ENCODE measurements at places on chromosomes 12 and 14.
A peak's percentile ranks its signal among the peaks of the same experiment; 100 is the strongest.

- DNase-seq, result no peak
Observed at GRCh38 chr14:57371013-57371412, 19.4 kb upstream of the NAA30 start.

- DNase-seq, result no peak
Observed at GRCh38 chr14:101761881-101762529, 496 bp downstream of the PPP2R5C start.

DNA sequence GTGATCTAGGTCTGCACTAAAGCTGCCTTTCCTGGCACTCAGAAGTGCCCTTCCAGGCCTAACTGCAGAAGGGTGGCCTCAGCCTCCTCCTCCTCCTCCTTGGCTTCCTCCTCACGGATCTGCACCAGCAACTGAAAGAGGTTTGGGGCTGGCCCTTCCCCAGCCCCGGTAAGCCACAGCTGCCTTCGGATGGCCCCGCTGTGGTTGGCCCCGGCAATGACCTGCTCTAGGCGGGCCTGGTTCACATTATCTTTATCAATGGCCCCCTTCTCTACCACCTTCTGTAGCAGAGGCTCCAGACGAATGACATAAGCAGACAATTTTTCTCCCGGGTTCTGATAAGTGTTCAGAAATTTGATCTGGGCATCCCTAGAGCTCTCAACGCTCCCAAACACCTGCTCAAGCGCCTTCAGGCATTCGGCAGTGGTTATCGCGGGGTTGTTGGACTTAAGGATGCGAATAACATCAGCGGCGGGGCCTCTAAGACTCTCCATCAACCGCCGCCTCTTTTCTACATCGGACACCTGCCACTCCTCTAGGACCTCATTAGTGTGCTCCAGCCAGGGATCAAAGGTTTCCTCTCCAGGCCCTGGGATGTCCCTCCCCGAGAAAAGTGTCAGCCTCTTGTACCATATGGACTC, 1.5 kb downstream of the PNMA1 start:
- no peak for DNase-seq

DNA sequence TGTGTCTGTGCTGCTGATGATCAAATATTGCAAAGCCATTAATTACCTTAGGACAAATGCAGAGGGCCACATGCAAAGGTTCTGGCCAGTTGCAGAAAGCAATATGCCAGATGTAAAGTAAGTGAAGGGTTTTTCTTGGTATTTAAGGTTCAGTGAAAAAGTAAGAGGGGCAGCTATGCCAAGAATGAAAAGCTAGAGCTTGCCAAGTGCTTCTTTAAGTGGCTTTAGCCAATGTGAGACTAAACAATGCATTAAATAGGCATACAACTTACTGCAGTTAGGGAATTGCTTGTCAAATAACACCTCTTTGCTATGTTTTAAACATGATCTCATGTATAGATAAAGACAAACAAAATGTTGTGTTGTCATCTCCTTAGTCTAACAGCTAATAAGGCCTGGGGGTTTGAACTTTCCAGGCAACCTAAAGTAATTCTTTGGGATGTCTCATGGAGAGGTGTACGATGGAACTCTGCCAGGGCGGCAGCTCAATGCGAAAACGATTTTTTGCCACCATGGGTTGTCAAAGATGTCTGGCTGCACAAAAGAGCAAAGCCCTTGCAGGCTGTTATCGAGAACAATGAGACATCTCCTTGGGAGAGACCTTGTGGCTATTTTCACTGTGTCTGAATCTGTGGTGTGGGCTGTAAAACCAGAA, 12.0 kb downstream of the IGF1 start:
- no peak for DNase-seq

- DNase-seq, result peak; percentile 71
Observed at GRCh38 chr14:58331111-58331510, 32.8 kb downstream of the ARID4A start.

GRCh38 chr12:104687823-104688573, 231.2 kb downstream of the CHST11 start:
- no peak for DNase-seq

DNA sequence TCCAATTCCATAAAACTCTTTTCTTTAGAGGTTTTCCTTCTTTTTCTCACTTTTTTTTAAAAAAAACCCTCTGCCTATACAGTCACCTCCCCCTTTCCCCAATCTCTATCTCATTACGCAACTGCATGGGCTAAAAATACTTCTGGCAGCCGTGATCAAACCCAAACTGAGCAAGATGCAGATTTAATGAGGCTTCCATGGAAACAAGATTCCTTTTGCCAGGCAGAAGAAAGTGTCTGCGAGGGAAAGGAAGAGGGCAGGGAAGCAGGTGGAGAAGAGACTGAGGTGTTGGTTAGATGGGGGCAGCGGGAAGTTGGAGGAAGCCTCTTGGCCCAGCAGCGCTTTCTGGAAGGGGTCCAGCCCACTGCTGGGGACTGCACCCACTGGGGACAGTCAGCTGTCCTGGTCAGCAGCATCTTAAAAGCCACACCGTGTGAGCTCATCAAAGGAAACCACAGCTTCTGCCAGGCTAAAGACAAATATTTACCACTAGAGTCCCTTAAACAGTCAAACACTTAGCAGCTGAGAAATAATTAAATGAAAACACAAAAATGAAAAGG, 90.4 kb downstream of the SLC8A3 start:
- no peak for DNase-seq

DNA sequence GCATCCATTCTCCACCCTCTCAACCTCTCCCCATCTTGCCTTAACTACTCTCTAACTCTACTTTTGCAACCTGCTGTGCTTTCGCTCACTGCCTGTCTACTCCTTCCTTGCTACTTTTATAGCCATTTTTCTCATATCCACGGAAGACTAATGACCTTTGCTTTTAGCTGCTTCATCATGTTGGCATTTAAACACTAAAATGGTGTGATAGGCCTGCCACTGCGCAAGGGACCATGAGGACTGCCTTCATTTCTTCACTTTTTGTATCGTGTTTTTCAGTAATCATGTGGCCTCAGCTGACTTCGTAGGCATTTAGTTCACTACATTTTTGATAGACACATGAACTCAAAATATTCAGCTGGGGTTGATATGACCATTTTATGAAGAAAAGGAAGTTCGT, 252.1 kb downstream of the BCAT1 start:
- DNase-seq, result no peak

GRCh38 chr12:42421844-42422779, 96.1 kb downstream of the PPHLN1 start:
- no peak for DNase-seq

GRCh38 chr12:20101046-20101445, 267.3 kb upstream of the PDE3A start:
- DNase-seq, result no peak

- no peak for DNase-seq
Observed at GRCh38 chr12:47610686-47611252, 95.1 kb downstream of the RPAP3 start.

GRCh38 chr14:68691031-68691791, 101.7 kb downstream of the ZFP36L1 start:
- peak; percentile 82 for DNase-seq

- no peak for DNase-seq
Observed at GRCh38 chr12:71565535-71565934, 98.1 kb downstream of the ZFC3H1 start.

DNA sequence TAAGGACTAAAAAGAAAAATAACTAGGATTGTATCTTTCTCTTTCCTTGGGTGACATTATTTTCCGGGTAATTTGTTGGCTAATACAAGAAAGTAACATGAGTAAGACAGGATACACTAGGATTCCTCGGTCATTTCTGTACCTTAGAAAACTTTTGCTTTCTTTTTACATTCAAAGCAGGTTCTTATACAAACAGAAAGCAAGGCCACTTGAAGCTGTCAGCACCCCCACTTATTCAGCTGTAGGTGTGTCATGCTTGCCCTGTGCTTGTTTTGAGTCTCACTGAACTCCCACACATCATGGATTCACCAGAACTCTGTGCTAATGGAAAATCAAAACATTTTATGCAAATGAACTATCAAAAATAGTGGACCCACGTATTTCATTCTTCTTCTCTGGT, 266.8 kb upstream of the CLEC14A start:
- DNase-seq, result no peak

DNA sequence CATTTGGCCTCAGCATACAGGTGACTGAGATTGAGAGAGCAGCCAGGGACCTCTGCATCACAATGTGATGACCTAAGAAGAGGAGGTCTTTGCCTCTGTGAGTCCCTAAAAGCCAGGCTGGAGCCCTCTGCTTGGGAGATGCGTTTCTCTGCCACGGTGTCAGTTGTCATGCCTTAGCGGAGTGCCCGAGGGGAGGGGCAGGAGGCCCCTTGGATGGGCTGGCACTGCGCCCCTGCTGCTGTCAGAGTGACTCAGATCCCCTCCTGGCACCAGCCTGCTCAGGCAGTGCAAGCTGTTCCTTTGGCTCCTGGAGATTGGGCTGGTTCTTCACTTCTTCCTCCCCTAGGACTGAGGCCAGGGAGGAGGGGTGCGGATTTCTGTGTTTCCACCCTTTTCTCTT, 64.9 kb upstream of the KCNA5 start:
- DNase-seq, result no peak

- no peak for DNase-seq
Observed at GRCh38 chr12:104411826-104412641, 44.7 kb upstream of the CHST11 start.

GRCh38 chr14:103301512-103302354, 32.3 kb upstream of the EIF5 start:
- no peak for DNase-seq

DNA sequence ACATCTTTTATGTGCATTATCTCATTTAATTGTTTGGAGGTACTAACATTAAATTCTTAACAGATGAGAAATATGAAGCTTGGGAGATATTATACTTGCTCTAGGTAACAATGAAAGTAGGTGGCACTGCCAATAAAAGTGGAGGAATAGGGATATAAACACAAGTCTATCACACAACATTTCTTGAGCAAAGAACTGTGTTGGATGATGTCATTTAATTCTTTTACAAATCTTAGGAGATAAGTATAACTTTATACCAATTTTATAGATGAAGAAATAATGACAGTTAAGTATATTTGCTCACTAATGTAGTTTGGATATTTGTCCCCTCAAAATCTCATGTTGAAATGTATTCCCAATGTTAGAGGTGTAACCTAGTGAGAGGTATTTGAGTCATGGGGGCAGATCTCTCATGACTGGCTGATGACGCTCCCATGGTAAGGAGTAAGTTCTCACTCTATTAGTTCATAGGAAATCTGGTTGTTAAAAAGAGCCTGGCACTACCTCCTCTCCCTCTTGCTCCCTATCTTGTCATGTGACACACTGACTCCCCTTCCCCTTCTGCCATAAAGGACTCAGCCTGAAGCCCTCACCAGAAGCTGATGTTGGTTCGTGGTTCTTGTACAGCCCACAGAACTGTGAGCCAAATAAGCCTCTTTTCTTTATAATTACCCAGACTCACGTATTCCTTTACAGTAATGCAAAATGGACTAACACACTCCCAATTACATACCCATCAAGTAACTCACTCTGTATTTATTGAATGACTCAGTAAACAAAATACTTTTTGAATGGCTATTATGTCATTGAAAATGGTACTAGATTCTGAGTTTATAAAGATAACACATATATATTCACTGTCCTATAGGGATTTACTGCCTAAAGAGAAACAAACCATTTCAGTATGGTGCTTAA, 146.8 kb upstream of the KITLG start:
- DNase-seq, result no peak

Measured in hypothalamus (tissue), 51 donors.